ENCODE measurements at places on chromosomes 7 and 10. TPM values are rescaled to one million over a fixed set of nuclear protein-coding genes. Genes with fewer than 3 reads are reported as not detected.

PRXL2A gene
- polyA plus RNA-seq = 56.3 TPM

CUZD1 gene
- not detected for polyA plus RNA-seq

ZNF485 gene
- 2.0 TPM for polyA plus RNA-seq

PRR15 gene
- not detected for polyA plus RNA-seq

EIF5AL1 gene
- 0.08 TPM for polyA plus RNA-seq

TLX1 gene
- not detected for polyA plus RNA-seq

PNLIPRP3 gene
- polyA plus RNA-seq = not detected

PALD1 gene
- 0.98 TPM for polyA plus RNA-seq

FOXP2 gene
- 51.3 TPM for polyA plus RNA-seq

LRRC17 gene
- 6.7 TPM for polyA plus RNA-seq

EN2 gene
- polyA plus RNA-seq = not detected

LDB1 gene
- polyA plus RNA-seq = 107 TPM

LMTK2 gene
- polyA plus RNA-seq = 12.3 TPM

CNPY1 gene
- polyA plus RNA-seq = 4.2 TPM

OR6V1 gene
- polyA plus RNA-seq = not detected

SYT15 gene
- 0.16 TPM for polyA plus RNA-seq

NAT16 gene
- polyA plus RNA-seq = 4.5 TPM

NRP1 gene
- 23.2 TPM for polyA plus RNA-seq
